GM13976 (cell line): ENCODE measurements at places on chromosomes 3 and 15.

- DNase-seq: no peak
These were observed 28.1 kb upstream of the CCR2 start for GRCh38 chr3:46325645-46326300.

DNA sequence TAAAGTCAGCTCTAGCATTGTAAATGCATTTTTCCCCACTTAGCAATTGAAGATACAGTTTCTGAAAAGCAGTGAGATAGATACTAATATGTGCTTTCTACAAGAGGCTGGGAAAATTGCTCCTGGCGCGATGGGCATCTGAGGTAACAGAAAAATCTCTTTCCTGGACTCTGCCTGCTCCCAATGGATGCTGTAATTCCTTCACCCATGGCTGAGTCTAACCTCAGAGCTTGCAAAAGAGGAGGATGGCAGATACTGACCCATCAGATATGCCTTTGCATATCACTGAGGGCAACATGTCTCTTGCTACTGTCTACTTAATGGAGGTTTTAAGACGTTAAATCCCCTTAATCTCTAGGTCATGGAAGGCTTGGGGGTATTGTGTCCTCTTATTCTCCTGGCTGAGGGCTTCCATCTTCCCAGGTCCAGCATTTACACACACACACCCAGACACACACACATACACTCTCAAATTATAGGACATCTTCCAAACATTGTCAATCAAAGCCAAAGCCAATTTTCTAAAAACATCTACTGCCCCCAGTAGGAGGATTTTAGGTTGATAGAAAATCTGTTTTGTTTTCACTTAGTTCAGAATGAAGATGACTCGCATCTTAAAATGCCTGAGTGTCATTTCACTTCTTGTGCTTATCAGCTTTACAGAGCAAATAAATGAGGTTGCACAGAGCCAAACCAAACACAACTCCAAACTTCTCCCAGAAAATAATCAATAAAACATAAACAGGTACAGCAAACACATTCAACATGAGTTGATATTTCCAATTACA, 2.4 kb downstream of the TRPM1 start:
- DNase-seq: no peak

DNA sequence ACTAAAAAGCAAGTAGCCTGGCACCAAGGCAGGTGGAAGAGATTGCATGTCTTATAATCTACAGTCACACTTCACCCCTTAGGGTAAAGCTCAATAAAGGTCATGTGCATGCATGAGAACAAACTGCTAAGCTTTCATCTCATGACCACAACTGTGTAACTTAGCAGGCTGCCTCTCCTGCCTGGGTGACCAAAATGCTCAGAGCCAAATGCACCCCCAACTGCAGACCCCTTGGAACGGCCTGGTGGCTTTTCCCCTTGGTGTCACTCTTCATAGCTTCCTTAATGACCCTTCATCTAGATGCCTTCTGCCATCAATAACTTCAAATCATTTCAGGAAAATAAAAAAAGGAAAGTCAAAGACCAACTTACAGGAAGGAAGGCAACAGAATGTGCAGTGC, 88.1 kb downstream of the ADAMTS17 start:
- no peak for DNase-seq

GRCh38 chr15:70400766-70401541, 303.2 kb upstream of the TLE3 start:
- DNase-seq: no peak

- no peak for DNase-seq
These were observed 11.1 kb upstream of the UBE2Q2 start for GRCh38 chr15:75832114-75832513.

DNA sequence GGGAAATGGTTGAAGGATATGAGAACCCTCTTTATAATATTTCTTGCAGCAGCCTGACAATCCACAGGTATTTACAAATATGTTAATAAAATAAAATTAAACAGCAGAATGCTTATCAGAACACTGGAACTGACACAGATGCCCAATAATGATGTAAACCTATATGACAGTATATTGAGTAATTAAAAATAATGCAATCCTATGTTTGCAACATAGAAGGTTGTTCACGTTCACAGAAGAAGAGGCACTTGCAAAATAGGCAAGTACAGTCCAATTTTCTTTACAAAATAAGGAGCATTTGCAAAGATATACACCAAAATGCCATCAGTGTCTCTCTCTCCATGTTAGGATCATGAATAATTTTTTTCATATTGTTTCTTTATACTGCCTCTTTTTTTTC, 397.0 kb upstream of the WNT5A start:
- no peak for DNase-seq

GRCh38 chr3:5384557-5385236, 197.2 kb downstream of the EDEM1 start:
- no peak for DNase-seq

GRCh38 chr15:45572617-45573016, 14.6 kb upstream of the BLOC1S6 start:
- no peak for DNase-seq

DNA sequence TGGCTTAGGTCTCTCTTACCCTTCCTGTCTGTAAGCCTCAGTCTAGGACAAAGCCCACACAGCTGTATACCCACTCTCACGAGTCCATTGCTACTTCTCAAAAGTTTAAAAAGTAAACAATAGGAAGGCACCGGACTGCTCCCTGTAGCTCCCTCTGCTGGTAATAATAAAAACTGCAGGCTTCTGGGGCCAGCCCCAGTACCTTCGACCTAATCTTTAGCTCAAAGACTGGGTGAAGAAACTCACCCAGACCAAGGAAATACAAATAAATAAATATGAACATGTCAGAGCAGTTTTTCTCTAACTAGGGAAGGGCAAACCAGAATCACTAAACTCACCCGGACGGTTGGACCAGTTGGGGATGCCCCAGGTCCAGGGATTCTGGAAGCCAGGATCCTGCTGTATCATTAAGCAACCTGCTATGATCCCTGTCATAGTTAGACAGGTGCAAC, 5.0 kb downstream of the FAM219B start:
- DNase-seq: peak; percentile 80

DNA sequence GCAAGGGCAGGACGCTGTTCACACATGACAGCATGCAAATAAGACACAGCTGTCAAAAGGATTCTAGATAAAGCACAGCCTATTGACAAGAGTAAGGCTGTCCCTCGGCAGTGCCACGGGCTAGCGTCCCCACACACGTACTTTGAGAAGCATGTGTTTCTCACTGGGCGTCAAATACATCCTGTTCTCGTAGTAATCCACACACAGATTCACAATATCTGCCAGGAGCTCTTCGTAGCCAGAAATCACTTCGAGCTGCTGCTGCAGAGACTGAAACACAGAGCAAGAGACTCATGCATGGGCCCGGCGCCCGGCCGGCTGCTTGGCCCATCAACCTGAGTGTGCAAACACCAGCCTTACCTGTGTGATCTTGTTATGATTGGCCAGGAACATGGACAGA, 41.1 kb downstream of the CYFIP1 start:
- no peak for DNase-seq

- no peak for DNase-seq
These were observed 45.7 kb downstream of the EIF2AK4 start for GRCh38 chr15:39979606-39980005.

GRCh38 chr3:127747751-127748521, 74.4 kb downstream of the MGLL start:
- no peak for DNase-seq

DNA sequence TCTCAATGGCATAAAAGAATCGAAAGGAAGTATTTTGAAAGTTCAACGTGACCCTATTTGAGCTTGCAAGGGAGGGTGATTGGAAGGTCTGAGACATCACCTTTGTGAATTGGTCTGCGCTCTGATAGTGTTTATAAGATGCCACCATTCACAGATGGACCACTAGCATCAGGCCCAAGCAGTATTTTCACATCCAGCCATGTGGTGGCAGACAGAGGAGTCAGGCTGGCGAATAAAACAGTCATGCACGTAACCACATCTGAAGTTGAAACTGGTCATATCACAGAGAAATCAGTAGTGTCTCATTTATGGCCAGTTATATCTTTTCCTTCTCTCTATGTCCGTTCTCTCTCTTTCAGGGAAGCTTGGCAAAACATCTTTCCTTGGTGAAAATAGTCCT, 170.1 kb upstream of the ONECUT1 start:
- DNase-seq: no peak

DNA sequence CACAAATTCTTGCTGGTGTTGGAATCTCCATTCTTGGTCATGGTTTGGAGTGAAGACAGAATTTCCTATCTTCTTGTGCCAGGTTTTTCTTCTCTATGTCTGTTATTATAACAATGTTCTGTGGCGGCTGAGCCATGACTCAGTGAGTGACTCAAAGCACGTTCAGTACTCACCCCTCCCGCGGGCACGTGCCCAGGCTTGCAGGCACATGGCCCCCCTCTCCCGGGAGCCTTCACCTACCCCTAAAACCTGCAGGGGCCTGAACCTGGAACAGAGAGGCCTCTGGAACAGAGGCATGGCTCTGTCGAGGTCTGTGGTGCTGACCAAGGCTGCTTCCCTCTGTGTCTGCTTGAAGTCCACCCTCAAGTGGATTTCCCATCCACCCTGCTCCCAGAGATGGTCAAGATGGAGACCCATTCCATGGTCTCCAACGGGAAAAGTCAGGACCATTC, 27.6 kb downstream of the PLXNB1 start:
- peak; percentile 7 for DNase-seq

DNA sequence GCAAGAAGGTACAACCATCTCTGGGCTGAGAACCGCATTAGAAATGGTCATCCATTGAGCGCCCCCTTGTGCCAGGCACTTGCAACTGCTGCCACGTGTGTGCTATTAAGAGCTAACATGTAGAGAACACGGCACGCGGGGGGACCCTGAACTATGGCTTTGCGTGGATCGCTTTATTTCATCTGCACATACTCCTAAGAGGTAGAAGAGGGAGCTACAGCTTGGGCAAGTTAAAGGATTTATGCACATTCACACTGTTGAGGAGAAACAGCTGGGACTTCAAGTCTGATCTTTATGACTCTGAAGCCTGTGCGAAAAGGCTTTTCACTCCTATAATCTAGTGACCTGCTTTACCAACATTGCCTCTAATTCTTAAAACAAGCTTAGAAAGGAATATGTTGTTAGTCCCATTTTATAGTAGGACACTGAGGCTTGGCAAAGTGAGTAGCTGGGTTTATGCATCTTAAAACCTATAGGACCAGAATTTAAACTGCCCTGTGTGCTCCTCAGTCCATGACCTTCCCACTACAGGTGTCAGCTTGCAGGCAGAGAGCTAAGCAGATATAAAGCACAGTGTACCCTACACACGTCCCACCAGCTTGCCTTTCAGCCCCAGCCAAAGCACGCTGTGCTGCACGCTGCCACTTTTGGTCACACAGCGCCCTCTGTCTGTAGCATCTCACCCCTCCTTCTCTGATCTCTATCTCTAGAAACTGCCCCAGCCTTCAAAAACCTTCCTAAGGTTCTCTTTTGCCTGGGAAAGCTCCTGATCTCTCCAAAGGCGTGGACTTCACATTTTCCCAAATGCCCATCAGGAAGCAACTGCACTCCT, 57.8 kb downstream of the STARD5 start:
- peak; percentile 80 for DNase-seq

DNA sequence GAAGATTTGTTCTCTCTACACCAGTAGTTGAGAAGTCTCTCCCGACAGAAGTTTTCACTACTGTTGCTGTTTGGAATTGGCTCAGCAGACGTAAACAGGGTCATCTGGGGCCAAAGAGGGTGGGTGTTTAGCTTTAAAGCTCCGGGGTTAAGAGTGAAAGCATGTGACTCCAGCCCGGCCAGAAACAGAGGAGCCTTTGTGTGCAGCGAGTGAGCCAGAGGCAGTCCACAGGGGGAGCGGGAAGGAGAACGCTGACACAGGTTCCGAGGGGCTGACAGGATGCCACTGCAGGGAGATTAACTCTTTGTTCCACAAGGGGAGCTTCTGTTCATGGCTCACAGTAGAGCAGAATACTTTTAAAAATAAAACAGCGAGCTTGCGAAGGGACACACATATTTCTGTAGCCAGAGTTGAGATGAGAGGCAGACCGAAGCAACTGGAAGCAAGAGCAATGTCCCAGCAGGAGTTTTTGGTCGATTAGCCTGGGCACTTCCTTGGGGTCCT, 26.9 kb downstream of the BMF start:
- no peak for DNase-seq

GRCh38 chr15:40277471-40277870, 5.4 kb downstream of the ANKRD63 start:
- no peak for DNase-seq

DNA sequence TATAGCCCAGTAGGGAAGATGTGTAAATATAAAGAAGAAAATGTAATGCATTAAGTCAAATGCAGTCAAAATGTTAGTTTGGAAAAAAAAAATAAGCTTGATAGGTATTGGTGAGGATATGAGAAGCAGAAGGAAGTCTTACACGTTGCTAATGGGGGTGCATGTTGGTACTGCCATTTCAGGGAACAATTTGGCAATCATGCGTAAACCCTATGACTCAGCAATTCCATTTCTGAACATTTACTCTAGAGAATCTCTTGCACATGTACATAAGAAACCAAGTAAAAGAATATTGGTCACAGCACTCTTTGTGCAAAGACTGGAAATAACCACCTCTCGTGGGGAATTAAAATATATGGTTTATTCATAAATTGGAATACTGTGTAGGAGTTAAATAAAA, 35.5 kb upstream of the TIMP4 start:
- no peak for DNase-seq

DNA sequence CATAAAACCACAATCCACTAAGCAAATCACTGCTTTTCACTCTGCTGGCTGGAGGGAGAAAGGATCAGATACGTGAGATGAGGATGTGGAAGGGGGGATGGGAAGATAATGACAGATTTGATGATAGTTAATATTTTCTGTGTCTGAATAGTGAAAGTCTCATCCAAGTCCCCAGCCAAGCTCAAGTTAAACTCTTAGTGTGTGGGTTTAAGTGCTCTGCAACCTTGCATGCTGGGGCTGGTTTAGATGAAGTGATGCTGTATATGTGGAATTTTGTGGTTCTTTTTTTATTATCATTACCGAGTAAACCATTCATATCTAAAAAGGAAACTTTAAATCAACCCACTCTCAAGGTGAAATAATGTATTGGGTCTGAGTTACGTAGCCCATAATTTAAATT, 111.0 kb downstream of the TPRG1 start:
- no peak for DNase-seq

- DNase-seq: peak; percentile 48
These were observed 237.6 kb downstream of the RAP2B start for GRCh38 chr3:153399636-153400035.

DNA sequence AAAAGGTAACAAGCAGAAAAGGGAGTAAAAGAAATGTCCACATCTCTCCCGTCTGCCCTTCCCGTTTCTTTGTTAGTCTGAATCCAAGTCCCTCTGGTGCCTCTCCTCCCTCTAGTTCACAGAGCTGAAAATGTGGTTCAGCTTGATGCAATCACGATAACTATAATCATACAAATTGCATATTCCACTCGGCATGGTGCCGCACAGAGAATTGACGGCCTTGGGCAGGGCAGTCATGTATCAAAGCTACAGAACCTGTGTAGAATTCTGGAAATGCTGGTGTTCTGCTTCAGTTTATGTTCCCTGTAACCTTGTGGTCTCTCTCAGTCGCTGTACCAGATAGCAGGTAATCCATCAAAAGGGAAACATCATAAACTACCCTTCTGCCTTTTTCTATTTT, 562.9 kb upstream of the CBLB start:
- DNase-seq: no peak
